ENCODE measurements at places on chromosomes 3 and 15.

GRCh38 chr15:64857421-64857820, 15.7 kb downstream of the PLEKHO2 start:
- no peak for DNase-seq

DNA sequence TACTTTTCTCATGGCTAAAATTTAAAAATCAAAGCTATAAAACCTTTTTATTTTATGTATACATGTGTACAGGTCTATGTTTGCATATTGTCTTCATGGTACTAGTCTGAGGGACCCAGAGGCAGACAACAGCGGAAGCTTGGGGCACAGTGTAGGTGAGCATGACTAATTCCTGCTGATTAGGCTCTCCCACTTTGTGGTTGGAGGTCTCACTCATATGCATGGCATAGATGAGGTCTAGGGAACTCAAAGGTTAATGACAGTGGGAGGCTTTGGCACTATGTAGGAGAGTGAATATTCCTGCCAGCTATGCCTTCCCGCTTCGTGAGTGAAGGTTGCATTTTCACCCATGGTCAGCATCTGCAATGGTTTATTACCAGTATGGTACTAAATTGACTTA, 47.5 kb upstream of the AADACL2 start:
- DNase-seq = no peak

GRCh38 chr15:98681061-98681460, 32.7 kb downstream of the IGF1R start:
- DNase-seq = no peak

- no peak for DNase-seq
These were observed 151.5 kb downstream of the ALCAM start for GRCh38 chr3:105518203-105518602.

DNA sequence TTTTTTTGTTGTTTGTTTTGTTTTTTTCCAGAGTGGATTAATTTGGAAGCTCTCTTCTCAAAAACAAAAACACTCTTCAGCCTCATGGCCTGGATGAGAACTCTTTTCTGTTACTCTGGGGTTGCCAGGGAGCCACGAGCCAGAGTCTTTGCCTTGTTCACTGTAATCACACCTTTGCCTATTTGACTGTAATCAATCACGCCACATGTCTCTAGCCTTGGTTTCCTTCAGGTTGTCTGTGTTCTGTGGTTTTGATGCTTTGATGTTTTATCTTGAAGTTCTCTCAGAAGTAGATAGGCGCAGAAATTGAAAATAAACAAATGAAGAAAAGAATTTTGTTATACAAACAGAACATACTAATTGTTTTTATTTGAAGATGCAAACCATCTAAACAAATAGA, 62.3 kb upstream of the IGF1R start:
- DNase-seq = no peak

DNA sequence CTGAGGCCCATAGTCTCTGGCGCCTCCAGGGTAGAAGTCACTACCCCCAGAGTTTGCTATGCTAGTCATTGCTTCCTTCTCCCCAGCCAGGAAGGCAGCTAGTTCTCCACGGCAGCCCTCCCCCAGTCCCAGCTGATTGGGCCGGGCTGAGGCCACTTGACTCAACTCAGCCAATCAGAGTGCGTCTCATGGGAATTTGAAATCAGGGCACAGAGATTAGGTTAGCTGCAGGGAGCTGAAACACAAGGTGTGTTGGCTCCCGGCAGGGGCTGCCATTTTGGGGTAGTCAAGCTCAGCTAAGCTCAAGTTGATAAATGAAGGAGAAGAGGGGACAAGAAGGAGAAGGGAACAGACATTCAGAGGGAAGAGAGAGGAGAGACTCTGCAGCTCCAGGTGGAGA, 32.8 kb downstream of the LINGO1 start:
- DNase-seq = no peak

DNA sequence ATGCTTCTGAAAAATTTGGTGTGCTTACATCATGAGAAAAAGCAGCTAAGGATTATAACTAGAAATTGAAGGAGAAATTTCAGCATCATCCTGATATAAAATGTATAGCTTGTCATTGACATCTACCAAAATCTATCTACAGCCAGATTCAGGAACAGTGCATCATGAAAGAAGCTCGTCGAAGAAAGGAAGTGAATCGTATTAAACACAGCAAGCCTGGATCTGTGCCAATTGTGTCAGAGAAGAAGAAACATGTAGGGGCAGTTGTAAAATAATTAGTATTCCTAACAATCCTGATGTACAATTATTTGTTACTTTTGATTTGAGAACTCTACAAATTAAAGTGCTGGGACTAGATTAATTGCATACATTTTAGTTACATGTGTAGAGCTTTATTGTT, 37.2 kb downstream of the AP4E1 start:
- no peak for DNase-seq

DNA sequence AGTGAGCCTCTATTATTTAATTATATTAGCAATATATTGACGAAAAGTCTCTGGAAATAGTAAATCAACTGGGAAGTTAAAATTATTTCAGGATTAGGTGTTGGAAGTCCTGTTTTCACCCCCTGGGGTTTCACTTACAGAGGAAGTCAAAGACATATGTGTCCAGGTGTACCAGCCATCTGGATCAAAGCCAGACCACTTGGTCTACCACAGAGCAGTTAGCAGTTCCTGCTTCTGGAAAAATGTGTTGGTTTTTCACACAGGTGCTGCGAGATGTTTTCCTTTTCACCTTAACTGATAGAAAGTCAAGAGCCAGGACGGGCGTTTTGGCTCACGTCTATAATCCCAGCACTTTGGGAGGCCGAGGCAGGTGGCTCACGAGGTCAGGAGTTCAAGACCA, 13.1 kb downstream of the MME start:
- no peak for DNase-seq

GRCh38 chr3:67031986-67032385, 33.9 kb downstream of the KBTBD8 start:
- no peak for DNase-seq

DNA sequence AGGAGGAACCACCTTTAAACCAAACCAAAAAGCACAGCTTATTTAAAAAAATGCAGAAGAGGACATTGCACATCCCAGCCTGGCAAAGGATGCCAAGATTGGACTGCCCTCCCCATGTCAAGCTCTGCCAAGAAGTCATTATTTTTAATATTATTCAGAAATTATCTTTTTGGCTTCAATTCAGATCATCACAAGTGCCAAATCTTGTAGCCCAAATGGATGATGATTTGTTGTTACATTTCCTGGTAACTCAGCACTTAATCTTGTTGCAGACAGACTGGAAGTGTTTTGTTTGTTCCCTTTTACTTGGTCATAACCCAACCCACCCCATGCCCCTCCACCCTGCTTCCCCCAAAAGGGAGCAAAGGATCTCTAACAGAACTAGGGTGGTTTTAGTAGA, 28.1 kb upstream of the LXN start:
- DNase-seq = no peak

GRCh38 chr15:89947385-89947784, 34.6 kb upstream of the ARPIN start:
- DNase-seq = no peak

GRCh38 chr15:94411846-94412245, 180.5 kb downstream of the MCTP2 start:
- DNase-seq = no peak

DNA sequence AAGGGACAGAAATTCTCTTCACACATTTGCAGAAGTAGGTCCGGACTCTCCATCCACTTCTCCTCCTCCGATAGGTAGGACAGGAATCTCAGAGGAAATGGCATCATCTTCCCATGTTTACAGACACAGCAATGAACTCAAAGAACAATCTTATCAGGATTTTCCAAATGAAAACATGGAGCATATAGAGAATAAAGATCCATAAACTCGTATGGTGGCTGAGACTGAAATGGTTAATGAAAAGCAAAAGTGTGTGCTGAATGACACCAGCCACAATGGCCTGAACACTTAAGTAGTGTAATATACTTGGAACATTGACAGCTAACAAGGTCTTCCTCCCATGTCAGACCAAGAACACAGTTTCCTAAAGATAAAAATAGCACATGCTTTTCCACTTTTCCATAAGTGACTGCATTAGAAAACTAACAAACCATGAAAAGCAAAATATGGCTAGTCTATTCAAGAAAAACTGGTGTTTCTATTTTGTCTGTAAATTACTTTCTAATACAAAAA, 5.8 kb downstream of the CCRL2 start:
- DNase-seq = no peak

DNA sequence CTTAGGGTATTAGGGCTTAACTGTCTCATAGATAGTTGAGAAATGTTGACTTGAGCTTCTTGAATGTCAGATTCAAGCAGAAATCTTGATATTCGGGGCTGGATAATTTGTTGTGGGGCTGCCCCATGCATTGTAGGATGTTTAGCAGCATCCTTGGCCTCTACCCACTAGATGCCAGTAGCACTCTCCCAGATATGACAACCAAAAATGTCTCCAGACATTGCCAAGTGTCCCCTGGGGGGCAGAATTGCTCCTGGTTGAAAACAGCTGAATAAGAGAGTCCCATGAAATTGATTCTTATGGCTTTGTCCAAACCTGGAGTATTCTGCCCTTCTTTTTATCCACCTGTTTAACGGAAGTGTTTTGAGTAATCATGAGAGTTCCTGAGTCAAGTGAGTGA, 15.9 kb upstream of the LCMT2 start:
- DNase-seq = no peak

DNA sequence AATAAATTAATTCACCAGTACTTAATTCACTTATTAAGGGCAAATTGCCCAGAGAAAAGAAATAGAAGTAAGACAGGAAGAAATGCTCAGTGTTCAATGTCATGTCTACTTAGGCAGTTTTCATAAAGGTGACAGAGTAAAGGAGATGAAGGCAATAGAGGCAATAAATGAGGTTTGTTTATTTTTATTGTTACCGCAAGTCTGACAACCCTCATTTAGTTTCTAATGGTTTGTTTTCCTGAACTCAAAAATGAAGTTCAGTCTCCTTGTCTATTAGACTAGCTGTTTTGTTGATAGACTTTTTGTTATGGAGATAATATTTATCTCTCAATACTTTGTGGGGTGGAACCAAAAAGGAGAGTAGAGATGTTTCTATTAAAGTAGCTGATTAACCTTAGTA, 258.3 kb downstream of the C3orf38 start:
- DNase-seq = no peak

DNA sequence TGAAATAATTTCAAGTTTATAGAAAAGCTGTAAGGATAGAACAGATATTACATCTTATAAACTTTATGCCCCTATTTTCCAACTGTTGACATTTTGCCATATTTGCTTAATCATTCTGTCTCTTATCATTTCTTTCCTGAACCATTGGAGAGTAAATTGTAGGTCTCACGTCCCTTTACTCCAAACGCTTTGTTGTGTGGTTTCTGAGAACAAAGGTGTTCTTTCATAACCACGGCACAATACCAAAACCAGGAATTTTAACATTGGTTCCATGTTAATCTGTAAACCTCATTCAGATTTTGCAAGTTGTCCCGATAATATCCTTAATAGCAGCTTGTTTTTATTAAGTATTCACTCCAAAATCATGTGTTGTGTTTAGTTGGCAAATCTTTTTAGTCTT, 134.8 kb downstream of the AKAP13 start:
- DNase-seq = no peak

DNA sequence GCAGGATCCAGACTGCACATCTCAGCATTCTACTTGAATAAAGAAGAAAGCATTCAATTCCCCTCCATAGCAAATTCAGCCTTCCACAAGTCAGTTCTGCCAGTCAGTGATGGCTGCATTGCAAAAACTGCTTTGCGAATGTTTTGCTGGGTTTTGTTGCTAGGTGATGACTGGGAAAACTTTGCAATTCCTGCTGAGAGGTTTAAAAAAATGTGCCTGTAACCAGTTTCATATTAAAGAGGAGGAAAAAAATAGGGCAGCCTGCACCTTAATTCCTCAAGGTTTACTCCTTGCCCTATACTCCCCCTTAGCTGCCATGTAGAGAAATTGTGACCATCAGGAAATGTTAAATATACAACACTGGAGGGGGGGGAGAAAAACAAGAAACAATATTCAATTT, 225.6 kb upstream of the ATP11B start:
- no peak for DNase-seq

DNA sequence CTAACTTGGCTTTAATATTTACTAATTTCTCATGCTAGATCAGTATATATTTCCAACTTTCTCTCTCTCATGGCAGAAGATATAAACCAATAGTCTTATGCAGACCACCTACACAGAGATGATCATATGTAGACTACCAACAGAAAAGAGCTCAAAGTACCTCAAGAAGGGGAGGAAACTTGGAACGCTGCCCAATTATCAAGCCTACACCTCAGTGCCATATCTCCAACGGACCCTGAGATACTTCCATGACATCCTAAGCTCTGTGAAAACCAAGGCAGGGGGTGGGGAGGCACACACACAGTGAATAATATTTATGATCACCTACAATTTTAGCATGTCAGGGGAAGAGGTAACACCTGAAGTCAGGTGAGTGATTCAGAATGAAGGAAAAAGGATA, 100.6 kb downstream of the STAG1 start:
- DNase-seq = no peak

DNA sequence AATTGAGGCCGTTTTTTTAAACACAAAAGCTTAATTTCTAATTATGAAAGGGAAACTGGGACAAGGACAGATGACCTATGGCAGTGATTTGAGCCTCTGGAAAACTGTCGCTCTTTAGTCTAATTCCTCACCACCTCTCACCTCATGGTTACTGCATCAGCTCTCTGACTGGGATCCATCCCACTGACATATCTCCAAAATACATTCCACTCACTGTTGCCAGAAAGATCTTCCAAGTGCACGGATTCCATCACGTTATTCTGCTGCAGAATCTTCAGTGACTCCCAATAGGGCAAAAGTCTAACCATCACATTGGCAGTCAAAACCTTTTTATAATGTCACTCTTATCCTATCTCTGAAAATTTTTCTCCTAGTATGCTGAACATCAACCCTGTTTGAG, 132.3 kb upstream of the MB21D2 start:
- DNase-seq = no peak
